CD4-positive, alpha-beta T cell treated with Interleukin-12 subunit alpha and Interleukin-12 subunit beta, for 1 hour (primary cell): ENCODE measurements at places on chromosomes 12 and 14.

- DNase-seq: no peak
These were observed 33.6 kb upstream of the BDKRB2 start for GRCh38 chr14:96170961-96171592.

- no peak for DNase-seq
These were observed 33.0 kb downstream of the BTBD7 start for GRCh38 chr14:93299866-93300265.

- no peak for DNase-seq
These were observed 33.3 kb downstream of the RAD52 start for GRCh38 chr12:916240-916639.

DNA sequence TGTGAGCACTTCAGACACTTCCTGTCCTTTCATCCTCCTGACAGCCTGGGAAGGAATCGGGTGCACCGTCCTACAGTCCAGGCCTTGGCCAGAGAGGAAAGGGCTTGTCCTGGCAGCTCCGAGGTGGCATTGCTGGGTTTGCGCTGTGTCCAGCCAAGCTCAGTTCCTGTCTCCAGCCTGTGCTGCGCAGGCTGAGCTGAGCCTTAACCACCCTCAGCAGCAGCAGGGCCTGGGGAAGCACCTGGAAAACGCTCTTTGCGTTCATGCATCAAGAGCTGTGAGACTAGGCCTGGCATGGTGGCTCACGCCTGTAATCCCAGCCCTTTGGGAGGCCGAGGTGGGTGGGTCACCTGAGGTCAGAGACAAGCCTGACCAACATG, 33.7 kb upstream of the EML1 start:
- DNase-seq: no peak

DNA sequence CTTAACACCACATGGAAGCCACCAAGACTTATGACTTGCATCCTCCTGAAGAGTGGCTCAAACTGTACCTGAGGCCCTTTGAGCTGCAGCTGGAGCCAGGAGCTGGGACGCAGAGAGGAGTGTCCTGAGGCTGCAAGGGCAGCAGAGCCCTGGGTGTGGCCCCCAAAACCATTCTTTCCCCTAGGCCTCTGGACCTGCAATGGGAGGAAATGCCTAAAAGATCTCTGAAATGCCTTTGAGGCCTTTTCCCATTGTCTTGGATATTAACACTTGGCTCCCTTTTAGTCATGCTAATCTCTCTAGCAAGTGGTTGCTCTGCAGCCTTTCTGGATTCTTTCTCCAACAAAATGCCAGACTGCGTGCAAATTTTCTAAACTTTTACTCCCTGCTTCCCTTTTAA, 156.1 kb downstream of the SLC38A4 start:
- no peak for DNase-seq

DNA sequence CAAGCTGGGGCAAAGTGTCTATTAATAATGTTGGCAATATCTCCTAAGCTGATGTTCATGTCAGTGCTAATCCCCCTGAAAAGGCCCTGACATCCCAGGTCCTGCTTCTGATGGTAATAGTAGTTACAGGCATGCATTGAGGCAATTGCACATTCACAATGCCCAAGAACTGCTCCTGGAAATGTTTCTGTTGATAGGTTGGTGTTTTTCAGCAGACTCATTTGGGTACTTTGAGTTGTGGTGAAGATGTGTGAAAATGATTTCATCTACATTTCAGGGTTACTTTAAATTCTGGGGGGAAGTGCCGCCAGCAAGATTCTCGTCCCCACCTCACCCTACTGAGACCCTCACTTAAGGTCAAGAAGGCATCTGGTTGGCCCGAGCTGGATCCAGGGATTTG, 92.9 kb downstream of the BBS10 start:
- DNase-seq: no peak

DNA sequence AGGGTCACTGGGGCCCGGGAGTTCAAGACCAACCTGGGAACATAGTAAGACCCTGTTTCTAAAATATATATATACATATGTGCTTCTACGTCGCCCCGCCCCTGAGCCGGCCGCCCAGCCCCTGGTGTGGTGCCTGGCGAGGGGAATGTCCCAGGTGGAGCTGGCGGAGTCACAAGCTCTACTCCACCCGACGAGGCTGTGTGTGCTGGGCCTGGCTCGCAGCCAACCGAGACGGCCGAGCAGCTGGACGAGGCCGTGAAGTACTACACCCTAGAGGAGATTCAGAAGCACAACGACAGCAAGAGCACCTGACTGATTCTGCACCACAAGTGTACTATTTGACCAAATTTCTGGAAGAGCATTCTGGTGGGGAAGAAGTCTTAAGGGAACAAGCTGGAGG, 22.1 kb upstream of the ITPK1 start:
- DNase-seq: no peak

DNA sequence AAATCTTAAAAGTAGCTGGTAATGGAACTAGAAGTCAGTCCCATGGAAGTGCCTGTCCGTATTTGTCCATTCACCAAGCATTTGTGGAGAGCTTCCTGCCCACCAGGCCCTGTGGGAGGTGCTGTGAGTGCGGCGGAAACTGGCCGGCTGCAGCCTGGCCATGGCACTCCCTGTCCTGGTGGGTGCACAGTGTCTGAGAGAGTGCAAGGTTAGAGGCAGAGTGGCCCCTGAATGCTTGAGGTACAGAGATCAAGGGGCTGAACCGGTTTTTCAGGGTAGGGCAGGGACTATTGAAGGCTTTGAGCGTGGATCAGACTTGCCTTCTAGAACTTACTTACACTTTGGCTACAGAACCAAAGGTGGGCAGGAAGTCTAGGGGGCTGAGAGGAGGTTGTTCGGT, 92.9 kb downstream of the ESR2 start:
- DNase-seq: no peak

DNA sequence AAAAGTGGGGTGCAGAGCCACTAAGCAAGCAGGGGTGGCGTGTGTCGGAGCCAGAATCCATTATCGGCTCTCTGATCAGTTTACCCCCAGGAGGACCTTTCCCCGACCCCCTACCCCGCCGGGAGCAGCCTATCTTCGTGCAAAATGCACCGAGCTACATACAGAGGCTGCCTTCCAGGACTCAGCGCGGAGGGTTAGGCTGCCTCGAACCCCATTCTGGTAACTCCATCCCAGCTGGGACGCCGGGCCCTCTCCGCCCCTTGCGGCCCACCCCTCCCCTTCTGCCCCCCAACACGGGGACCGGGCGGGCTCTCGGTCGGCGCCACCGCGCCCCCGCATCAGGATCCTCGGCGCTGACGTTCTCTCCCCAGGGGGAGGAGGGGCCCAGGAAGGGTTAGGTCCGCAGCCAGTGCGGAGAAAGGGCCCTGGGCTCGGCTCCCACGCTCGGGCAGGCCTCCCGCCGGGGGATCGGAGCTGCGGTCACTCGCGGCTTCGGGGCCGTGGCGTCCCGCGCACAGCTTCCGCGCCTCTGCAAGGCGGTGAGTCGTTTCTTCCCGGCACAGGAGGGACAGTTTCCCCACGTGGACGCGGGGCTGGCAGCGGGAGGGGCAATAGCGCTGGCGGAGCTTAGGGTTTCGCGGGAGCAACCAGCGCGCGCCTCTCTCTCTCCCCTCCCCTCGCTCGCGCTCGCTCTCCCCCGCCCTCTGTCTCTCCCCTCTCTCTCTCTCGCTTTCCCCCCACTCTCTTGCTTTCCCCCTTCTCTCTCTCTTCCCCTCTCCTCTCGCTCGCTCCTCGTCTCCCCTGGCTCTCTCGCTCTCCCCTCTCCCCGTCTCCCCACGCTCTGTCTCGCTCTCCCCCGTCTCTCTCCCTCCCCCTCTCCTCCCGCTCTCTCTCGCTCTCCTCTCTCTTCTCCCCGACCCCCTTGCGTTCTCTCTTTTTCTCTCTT, 12.5 kb upstream of the MAP3K9 start:
- peak; percentile 63 for DNase-seq

GRCh38 chr12:57160741-57161140, 13.3 kb upstream of the LRP1-AS start:
- DNase-seq: no peak

- DNase-seq: no peak
These were observed 7.3 kb downstream of the USP15 start for GRCh38 chr12:62267480-62267879.

- DNase-seq: no peak
These were observed 45.8 kb downstream of the CRADD start for GRCh38 chr12:93722835-93723567.

DNA sequence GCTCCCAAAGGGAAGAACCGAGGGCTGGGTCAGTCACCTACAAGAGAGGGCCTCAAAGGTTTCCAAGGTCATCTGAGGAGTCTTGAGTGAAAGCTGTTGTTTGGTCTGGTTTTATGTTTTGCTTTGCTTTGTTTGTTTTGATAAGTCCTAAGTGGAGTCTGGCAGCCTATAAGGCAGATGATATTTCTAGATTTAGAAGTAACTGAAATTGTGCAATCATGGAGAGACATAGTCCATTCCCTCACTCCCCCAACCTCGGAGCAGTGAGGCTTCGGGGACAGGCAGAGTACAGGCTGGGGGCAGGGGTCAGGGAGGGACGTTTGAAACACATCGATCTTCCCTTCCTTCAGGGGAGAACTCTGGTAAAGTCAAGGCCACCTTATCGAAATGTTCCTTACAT, 42.3 kb downstream of the TTC9 start:
- DNase-seq: no peak

- no peak for DNase-seq
These were observed 1178.9 kb downstream of the FLRT2 start for GRCh38 chr14:86708846-86709339.

GRCh38 chr12:14111230-14111865, 129.9 kb upstream of the GRIN2B start:
- no peak for DNase-seq

DNA sequence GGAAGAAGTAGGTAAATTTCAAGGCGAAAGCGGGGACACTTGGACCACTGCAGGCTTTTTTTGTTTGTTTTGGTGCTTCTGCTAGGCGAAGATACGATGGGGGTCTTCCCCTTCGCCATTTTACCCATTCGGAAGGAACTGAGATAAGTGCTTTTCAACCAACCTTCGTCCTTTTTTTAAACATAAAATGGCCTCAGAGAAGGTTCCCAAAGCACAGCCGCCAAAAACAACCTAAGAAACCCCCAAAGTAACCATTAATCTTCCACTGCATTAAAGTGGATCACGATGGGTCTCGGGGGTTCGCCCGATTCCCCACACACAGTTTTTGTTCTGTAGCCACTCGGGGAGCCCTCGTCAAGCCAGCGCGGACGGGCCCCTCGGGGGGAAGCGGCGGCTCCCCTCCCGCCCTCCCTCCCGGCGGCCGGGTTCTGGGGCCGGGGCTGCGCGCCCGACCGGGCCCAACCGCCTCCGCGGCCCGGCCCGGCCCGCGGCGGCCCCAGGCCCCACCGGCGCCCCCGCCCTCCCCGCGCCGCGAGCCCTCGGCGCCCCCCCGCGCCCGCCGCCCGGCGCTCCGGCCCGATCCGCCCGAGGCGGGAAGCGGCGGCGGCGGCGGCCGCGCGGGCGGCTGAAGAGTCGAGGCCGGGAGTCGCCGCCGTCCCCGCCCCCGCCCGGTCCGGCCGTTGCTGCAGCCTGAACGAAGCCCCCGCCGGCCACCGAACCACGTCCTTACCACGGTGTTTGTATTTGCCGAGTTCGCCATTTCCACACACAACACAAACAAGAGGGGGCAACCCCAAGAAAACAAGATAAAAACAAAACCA, 790 bp downstream of the GTF2A1 start:
- DNase-seq: peak; percentile 50

GRCh38 chr12:90679674-90680073, 275.3 kb downstream of the CCER1 start:
- DNase-seq: no peak

- no peak for DNase-seq
These were observed 121.3 kb downstream of the KCNMB4 start for GRCh38 chr12:70487440-70487839.

DNA sequence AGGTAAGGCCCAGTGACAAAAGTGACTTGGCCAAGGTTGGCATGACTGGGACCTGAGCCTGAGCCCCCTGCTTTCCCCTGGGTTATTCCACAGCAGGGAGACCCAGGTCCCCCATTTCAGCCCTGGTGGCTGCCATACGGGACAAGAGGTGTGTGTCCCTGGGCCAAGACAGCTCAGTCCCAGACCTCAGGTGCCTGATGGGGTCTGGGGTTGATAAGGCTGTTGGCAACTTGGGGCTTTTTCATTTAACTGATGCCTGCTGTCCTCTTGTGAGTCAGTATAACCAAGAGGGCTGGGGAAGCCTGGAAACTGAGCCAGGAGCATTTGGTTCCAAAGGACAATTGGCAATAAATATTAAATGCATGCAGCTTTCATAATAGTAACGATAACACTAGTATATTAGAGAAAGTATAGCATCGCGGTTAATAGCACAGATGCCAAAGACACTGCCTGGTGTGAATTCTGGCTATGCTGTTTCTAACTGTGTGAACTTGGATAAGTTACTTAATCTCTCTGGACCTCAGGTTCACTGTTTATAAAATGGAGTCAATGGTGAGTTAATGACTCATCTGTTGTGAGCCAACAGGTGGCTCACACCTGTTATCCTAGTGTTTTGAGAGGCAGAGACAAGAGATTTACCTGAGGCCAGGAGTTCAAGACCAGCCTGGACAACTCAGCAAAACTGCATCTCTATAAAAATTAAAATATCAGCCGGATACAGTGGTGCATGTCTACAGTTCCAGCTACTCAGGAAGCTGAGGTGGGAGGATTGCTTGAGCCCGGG, 898 bp downstream of the SDSL start:
- DNase-seq: no peak

DNA sequence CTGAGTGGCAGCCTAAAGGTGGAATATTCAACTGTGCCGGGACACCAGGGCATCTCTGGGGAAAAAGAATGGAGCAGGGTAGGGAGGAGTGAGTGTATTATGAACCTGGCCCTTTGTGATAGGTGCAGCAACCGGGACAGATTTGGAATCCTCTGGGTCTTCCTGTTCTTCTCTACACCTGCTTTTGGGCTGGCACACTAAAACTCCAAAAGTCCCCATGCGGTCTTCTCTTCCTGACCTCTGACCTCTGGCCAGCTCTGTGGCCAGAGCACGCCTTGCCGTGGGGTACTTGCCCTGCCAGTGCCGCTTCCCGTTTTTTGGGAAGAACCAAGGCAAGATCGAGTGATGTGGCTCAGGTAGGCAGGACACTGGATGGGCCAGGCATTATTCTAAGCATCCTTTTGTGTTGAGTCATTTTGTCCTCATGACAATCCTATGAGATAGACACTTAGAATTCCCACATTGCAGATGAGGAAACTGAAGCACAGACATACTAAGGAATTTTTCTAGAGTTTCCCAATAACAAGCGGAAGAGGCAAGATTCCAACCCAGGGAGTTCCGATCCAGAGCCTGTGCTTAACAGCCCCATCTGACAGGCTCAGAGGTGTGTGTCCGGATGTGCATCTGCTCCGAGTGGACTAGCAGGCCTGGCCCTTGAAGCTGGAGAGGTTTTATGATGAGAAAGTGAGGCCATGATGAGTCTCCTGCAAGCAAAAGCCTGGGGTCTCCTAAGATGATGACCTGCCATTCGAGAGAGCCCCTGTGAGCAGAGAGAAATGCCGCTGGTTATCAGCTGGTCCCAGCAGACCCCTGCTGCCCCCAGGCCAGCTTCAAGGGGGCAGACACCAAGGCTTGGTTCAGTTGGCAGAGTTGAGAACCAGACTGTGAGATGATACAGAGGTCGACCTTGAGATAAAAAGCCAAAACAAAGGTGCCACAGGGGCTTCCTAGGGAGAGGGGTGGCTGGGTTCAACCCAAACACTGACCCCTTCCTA, 67.9 kb upstream of the ESRRB start:
- no peak for DNase-seq
